Stimulated activated CD4-positive, alpha-beta T cell treated with anti-CD3 and anti-CD28 coated beads, Interleukin-12 subunit alpha, Interleukin-12 subunit beta, amount 100 ng/mL, for 4 hours (primary cell): ENCODE measurements at places on chromosomes 16 and 17.

DNA sequence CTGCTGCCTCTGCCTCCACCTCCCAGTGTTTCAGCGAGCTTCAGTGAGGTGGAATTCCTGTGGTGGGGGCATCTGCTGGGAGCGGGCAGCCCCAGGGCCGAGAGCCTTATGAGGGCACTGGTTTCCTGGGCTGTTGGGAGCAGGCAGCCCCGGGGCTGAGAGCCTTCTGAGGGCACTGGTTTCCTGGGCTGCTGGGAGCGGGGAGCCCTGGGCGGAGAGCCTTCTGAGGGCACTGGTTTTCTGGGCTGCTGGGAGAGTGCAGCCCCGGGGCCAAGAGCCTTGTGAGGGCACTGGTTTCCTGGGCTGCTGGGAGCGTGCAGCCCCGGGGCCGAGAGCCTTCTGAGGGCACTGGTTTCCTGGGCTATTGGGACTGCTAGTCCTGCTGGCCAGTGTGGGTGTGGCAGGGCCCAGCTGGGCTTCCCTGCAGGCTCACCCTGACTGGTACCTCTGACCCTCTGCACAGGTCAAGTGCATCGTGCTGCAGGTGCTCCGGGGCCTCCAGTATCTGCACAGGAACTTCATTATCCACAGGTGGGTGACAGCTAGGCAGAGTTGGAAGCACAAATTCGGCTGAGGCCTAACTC, 5.6 kb downstream of the CDK10 start:
- DNase-seq, result no peak

- no peak for DNase-seq
Measured at GRCh38 chr16:71482569-71482968, 6.6 kb downstream of the ZNF19 start.

- DNase-seq, result no peak
Measured at GRCh38 chr17:78450696-78451345, 72.4 kb downstream of the PGS1 start.

DNA sequence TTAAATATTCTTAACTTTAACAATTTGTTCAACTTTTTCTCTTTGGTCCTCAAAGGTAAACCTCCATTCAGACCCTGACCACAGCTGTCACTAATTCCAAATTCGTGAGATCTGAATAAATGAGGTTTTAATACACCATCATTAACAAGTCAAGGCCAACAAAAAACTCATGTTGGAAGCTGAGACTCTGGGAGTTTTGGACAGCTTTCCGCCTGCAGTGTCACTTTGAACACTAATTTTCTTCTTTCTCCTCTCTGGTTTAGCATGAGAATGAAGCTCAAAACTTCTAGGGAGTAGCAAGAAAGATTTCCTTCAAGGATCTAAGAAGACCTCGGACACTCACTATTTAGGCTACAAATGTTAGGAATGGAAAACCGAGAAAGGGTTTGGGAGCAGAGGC, 32.7 kb upstream of the DNAH9 start:
- no peak for DNase-seq

GRCh38 chr17:28871056-28871579, 16.3 kb downstream of the ERAL1 start:
- DNase-seq, result peak; percentile 11

DNA sequence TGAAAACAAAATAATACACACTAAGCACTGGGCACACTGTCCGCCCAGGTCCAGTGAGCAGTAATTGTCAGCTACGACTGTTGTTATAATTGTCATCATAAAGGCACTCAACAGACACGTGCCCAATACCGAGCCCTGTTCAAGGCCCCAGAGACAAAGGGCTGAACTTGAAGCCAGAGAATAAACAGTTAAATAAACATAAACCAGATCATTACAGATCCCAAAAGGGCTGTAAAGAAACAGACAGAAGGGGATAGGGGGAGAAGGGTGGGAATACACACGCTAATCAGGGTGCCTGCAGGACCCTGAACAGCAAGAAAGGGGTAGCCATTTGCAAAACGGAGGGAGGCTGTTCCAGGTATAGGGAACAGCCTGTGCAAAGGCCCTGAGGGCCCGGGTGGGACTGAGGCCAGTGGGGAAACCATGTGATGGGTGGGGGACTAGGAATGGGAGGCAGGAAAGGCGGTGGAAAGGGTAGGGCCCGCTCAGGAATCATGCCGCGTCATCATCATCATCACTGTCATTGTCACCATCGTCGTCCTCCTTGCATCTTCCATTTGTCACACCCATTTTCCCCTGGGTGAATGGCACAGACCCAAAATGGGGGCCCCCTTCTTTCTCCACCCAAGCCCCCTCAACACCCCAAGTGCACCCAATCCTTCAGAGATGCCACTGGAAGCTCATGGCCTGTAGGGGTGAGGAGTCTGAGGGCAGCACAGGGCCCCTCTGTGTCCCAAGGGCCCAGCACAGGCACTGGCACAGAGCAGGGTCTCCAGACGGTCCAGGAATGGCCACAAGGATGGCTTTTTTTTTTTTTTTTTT, 6.3 kb downstream of the CARHSP1 start:
- DNase-seq, result no peak

GRCh38 chr17:17151055-17151454, 55.1 kb downstream of the PLD6 start:
- DNase-seq, result no peak

DNA sequence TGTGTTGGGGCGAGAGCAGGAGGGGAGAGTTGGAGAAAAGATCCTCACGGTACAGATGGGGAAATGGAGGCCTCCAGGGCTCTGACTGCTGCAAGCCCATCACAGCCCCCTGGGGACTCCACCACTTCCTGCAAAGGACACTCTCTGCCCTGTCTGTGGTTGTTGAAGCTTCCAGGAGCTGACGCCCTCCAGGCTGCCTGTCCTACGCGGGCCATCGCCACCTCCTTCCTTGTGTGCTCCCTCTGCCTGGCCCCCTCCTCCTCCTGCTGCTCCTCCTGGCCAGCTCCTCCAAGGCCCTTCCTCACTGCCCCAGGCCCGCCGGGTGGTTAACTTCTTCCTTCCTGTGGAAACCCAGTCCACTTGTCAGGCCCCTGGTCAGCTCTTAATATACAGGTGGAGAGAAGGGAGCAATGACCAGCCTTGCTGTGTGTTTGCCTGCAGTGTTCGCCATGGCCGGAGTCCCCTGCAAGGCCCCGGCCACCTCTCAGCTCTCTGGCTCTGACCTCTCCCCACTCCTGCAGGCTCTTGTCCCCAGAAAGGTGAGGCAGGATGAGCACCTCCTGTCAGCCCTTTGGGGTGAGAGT, 18.4 kb upstream of the STAC2 start:
- no peak for DNase-seq

- DNase-seq, result peak; percentile 51
Measured at GRCh38 chr17:64262198-64262999, 661 bp downstream of the TEX2 start.

GRCh38 chr17:58530655-58531054, 16.2 kb upstream of the MTMR4 start:
- no peak for DNase-seq

DNA sequence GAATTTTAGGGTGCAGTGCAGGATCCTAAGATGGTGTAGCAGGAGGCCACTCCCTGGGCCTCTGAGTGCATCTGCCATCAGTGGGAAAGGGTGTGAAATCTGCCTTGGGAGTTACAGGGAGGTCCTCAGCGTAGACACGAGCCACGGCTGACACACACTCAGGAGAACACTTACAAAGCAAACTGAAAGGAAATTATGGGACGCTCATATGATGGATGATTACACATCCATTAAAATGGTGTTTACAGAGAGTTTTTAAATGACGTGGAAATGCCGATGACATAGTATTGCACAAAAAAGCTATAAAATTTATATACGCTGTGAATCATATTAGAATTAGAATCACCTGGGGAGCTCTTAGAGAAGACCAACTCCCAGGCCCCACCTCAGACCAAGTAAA, 175.2 kb downstream of the CCDC182 start:
- DNase-seq, result no peak

DNA sequence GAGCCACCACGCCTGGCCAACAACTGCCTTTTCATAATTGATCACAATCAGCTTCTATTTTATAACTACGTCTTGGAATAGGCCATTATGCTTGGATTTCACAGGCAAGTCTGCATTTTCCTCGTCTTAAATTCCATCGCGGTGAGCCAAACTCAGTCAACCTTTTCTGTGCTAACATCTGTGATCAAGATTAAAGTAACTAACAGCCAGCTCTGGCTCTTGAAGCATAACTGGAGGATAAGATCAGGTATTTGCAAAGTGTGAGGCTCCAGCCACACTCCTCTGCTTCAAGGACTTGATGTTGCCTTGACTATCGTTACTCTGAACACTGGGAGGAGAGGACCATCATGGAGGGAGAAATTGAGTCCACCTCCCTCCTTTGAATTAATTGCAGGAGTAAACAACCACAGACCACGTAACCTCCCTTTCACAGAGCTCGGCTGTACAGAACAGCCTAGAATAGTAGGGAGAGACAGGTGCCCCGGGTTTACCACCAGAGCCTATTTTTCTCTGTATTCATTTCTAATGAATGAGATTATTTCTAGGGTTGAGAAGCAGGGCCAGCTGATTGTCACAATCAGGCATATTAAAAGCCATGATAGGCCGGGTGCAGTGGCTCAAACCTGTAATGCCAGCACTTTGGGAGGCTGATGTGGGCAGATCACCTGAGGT, 143.0 kb downstream of the XYLT1 start:
- DNase-seq, result no peak

DNA sequence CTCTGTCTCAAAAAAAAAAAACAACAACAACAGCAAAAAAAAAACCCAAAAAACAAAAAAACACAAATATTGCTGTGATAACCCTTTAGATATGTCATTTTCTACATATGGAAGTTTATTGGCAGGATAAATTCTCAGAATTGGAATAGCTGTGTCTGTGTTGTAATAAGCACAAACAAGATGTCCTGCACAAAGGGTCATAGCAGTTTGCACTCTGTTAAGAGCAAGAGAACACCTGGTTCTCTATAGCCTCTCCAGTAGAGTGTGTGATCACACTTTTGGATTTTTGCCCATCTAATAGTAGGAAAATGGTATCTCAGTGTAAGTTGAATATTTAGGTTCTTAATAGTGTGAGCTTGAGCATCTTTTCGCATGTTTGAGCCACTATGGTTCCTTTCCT, 60.4 kb downstream of the USP43 start:
- DNase-seq, result no peak
